Gastroesophageal sphincter (tissue), 4 donors: ENCODE measurements at places on chromosomes 4 and X.
A peak's percentile ranks its signal among the peaks of the same experiment; 100 is the strongest.

GRCh38 chrX:109855501-109855900 is 122.4 kb upstream of the ACSL4 start:
- ATAC-seq = no peak

DNA sequence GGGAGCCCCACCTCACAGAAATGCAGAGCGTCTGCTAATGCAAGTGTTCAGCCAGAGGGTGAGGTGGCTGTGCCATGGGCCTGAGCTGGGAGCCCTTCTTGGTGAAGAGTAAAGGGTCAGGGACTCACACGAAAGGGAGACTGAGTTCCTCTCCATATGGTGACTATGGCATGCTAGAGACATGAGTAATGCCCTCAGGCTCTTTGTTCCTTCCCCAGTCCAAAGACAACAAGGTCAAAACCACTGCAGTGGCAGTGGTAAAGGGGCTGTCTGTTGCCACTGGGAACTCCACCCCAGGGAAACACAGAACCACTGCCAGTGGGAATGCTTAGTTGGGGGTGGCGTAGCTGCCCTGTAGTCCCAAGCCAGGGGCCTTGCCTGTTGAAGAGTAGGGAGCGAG is 22.4 kb downstream of the RAB40AL start:
- ATAC-seq = no peak

GRCh38 chr4:169999923-170000322 is 26.3 kb downstream of the MFAP3L start:
- no peak for ATAC-seq

GRCh38 chr4:158793021-158793420 is 24.2 kb downstream of the FNIP2 start:
- ATAC-seq = no peak

DNA sequence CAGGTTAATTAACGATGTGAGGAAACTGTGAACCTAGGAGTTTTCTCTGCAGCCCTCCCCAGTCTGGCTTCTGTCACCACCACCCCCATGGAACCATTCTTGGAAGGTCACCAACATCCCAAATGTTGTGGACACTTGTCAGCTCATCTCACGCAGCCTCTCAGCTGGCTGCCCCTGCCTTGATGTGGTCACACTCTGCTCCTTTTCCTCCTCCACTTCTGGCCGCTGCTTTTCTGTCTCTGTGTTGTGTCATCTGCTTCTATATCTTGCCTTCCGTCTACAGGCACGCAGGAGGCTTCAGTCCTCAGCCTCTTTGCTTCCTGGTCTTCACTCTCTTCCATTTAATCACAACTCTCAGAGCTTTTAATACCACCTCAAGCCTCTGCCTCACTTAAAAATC is 371.5 kb upstream of the SLIT2 start:
- ATAC-seq = no peak

DNA sequence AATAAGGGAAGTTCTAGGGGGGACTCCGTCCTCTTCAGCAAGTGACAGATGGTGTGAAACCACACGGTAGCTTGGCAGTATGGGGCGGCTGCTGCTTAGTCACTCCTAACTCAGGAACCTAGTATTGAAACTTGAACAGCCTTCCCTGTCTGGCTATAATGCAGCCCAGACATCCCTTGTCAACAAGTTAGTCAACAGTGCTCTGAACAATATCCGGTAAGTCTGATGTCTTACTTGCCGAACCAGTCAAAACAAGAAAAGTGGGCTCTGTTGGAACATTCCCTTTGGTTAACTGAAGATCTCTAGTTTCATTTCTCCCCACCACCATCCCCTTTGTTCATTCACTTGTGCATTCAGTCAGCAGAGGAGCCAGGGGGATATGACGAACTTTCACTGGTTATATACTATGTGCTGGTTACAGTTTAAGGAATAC is 18.7 kb upstream of the CXCL13 start:
- ATAC-seq = no peak

DNA sequence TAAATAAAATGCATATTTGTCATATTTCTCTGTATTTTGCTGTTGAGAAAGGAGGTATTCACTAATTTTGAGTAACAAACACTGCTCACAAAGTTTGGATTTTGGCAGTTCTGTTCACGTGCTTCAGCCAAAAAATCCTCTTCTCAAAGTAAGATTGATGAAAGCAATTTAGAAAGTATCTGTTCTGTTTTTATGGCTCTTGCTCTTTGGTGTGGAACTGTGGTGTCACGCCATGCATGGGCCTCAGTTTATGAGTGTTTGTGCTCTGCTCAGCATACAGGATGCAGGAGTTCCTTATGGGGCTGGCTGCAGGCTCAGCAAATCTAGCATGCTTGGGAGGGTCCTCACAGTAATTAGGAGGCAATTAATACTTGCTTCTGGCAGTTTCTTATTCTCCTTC is 3.3 kb downstream of the HTT start:
- ATAC-seq = no peak

DNA sequence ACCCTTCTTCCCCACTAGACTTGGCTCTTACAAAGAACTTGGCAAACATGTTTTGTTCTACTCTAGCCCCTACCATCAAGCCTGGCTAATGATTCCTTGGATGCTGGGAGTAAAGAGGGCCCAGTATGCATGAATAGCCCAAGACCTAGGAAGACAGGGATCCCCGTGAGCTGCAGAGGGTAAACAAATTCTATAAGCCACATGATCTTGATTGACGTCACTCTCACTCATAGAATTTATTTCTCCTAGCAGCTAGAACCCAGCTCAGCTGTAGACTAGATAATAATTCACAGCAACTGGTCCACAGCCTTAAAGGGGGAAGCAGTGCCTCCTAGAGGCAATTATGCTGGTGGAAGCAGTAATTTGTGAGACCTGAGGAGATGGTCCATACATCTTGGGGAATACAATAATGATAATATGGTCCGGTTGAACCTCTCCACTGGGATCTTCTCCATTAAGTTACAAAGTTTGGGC is 16.1 kb upstream of the USO1 start:
- no peak for ATAC-seq

DNA sequence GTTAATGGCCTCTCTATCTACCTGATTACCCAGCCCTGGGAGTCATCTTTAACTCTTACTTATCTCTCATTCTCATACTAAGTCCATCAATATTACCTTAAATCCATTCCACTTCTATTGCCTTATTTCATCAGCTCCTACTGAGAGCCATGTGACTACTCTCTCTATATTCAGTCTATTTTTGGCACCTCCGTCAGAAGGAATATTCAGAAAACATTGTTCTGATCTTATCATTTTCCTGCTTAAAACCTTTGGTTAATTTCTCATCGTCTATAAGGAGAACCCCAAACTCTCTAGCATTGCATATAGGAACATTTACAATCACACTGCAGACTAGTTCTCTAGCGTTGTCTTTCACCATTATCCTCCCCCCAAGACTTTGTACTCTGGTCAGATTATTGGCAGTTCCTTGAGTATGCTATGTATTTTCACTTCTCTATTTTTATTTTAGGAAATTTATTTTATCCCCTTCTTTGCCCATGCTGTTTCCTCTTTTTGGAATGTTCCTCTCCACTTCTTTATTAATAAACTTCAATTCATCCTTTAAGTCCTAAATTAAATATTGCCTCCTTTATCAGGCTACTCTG is 13.7 kb upstream of the AMMECR1 start:
- no peak for ATAC-seq

DNA sequence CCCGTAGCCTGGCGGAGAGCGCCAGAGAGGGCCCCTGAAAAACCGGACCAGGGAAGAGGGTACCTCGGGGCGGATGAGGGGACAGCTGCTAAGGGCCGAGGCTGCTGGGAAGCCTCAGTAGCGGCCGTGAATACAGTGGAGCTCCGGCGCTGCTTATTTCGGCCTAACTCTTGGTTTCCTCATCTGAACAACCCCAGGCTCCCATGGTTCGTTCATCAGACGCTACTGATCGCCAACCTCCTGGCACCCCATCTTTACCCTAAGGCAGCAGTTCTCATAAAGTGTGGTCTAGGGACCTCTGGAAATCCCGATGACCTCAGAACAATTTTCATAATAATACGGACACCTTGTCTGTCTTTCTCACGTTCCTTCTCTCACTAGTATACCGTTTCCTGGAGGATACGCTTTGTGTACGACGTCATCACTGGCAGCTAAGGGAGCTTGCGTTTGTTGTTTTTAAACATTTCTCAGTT is 645 bp upstream of the RAB28 start:
- ATAC-seq = no peak

GRCh38 chr4:45062935-45063545 is 336.7 kb upstream of the GNPDA2 start:
- no peak for ATAC-seq

DNA sequence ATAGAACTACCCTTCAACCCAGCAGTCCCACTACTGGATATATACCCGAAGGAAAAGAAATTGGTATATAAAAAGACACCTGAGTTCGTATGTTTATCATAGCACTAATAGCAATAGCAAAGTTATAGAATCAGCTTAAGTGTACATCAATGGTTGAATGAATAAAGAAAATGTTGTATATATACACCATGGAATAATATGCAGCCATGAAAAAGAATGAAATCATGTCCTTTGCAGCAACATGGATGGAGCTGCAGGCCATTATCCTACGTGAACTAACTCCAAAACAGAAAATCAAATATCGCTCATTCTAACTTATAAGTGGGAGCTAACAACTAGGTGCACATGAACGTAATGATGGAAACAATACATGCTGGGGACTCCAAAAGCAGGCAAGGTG is 143.5 kb upstream of the GK2 start:
- no peak for ATAC-seq

GRCh38 chr4:28225050-28225449 is 1364.4 kb downstream of the STIM2 start:
- ATAC-seq = no peak

DNA sequence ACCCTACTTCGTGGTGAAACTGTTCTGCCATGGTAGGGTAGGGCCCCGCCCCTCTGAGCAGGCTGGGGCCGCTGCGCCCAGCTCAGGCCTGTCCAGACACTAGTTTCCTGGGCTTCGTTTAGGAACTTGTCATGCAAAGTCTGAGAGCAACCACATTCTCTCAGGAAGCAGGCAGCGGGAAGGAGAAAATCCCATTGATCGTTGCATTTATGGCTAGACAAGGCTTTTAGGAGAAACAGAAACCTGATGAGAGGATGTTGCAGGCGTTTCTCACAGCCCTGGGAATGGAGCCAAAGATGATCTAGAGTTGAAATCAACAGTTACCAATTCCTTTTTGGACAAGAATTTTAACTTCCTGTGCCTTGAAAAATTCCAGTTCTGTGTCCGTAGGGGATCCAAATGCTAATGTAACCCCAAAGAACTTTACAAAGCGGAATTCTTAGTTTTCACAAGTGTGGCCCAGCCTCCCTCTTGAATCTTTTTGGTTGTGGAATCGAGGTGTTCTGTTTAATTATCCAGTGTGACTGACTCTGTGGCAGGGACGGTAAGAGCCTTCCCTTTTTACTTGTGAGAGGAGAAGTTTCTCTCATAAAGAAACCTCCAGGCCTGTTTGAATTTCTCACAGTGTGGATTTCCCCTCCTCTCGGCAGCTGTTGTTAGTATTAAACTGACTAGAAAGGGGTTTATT is 4.5 kb upstream of the CXCL9 start:
- peak; percentile 31 for ATAC-seq
